ENCODE measurements at places on chromosomes 1 and 21.

- DNase-seq, result peak; percentile 85
Observed at GRCh38 chr1:115107516-115108260, 18.4 kb upstream of the TSPAN2 start.

DNA sequence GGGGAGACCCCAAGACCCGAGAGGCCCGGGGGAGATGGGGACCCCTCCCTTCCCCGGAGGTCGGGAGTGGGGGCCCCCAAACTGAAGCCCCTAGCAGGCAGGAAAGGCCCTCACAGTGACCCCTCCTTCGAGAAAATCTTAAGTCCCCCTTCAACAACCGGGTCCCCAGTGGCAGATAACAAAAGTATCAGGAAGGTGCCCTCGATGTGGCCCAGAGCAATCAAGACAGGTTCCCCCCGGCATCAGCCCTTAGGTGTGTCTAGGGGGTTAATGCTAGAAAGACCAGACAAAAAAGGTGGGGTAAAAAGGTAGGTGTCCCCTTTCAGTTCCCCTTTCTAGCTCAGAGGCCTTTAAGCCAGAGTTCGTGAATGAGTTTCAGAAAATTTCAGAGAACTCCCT, 282 bp upstream of the ECE1 start:
- peak; percentile 39 for DNase-seq

- no peak for DNase-seq
Observed at GRCh38 chr1:185931438-185931837, 197.2 kb downstream of the HMCN1 start.

GRCh38 chr1:109475261-109475660, 8.4 kb upstream of the ATXN7L2 start:
- no peak for DNase-seq

- peak; percentile 18 for DNase-seq
Observed at GRCh38 chr1:200480964-200481363, 71.1 kb upstream of the ZNF281 start.

- DNase-seq, result peak; percentile 74
Observed at GRCh38 chr1:227886993-227887696, 60.6 kb downstream of the WNT9A start.

- DNase-seq, result no peak
Observed at GRCh38 chr1:6588893-6589520, 9.2 kb downstream of the ZBTB48 start.

DNA sequence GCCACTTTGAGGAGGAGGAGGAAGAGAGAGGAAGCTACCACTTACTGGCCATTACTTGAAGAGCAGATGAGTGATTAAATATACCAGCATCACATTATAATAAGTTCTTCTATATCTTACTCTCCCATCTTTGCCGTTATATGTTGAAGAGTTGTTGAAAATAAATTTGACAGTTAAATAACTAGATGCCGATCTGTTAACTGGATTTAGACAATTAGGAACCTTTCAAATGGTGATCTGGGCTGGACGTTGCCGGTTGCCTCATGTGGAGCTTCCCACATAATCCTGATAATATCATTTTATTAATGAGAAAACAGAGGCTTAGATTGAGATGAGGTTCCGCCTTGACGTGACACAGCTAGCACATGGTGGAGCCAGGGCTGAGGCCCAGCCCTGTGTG, 147.0 kb downstream of the SDCCAG8 start:
- no peak for DNase-seq

- DNase-seq, result no peak
Observed at GRCh38 chr1:36098650-36099365, 10.1 kb downstream of the ADPRS start.

DNA sequence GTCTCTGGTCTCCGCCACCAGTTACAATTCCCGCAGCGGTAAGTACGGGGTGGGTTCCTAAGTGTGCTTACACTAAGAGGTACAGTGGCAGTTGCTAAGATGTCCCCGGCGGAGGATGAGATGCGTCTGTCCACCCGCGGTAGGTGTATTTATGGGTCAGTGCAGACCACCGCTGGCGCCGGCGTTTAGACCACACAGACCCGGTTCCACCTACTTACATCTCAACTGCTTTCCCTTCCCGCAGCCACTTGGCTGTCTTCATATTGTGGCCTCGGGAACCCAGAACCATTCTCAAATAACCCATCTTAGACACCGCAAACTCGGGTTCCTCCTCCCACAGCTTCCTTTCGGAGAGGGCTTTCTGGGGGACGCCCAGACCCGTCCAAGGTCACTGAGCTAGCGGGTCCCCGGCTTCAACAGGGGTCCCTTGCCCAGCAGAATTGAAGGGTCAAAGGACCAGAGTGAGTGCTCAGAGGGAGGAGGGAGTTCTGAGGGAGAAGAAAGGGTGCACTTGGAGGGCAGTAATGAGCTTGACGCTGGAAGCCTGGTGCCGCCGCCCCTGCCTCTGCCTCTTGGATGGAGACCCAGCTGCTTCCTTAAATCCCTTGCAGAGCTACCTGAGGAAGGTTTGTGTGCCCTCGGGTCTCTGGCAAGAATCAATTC, 8.6 kb downstream of the NR5A2 start:
- no peak for DNase-seq

Data from brain (organoid and tissue), 16 donors.